CD4-positive, alpha-beta memory T cell (primary cell): ENCODE measurements at places on chromosomes 3 and 15. TPM values are rescaled to one million over a fixed set of nuclear protein-coding genes. Genes with fewer than 3 reads are reported as not detected.

- DNase-seq = no peak
Measured at GRCh38 chr15:85766001-85766831, 28.5 kb downstream of the KLHL25 start.

GRCh38 chr15:25667829-25668228, 195.3 kb downstream of the ATP10A start:
- no peak for DNase-seq

DNA sequence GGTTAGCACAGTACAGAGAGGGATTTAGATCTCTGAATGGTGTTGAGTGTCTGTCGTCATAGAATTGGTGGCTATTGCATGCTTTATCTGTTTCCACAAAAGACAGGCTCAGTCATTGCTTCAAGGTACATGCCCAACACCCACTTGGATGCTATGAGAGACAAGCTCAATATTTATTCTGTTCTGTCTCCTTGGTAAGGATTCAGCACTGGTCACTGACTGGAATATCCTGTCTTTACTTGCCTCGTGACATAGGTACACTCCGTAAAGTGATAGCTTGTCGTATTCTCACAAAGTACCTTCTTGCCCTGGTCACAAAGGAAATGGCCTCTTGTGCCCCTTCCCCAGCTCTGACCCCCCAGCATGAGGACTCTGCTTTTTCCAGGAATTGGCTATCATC, 72.8 kb upstream of the CTNNB1 start:
- DNase-seq = no peak

DNA sequence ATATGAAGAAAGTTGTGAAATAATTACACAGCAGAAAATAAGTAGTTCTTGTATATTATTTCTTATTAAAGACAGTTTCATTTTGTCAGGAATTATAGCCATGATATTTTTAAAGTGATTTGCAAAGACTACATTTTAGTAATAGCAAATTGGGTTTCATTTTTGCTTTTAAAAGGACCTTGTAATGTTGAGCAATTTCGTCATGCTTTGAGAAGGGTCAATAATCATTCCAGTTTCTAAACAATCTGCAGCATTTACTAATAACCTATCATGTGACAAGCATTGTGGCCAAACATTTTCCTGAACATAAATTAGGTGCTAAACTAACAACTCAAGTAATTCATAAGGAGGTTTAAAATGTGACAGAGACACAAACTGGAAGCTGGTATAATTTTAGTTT, 214.4 kb upstream of the CBLB start:
- no peak for DNase-seq

GRCh38 chr3:142723665-142723967, 218 bp upstream of the TRPC1 start:
- DNase-seq = no peak

DNA sequence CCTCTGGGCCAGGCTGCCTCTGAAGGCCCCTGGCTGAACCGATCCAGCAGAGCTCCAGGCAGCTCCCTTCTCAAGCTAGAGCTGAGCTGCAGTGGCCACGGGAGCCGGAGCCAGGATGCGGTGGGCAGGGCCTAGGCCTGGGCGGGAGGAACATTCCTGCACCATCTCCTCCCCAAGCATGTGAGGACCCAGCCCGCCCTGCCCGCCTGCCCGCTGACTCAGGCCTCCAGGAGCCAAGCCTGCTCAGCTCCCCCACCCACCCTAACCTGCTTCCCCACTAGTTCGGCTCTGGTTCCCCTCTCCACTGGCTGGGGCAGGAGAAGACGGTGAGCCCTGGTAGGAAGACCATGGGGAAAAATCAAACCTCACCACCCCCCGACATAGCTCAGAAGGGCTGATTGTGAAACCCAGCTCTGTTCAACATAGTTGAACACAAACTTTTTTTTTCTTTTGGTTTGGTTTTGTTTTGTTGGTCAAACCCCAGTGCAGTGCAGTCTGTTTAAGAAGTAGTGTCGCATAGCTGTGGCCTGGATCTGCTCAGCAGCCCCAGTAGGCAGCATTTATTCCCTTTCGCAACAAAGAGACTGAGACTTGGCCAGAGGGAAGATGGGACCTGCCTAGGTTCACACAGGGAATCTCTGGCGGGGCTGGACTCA, 13.5 kb downstream of the SNX33 start:
- DNase-seq = no peak

DNA sequence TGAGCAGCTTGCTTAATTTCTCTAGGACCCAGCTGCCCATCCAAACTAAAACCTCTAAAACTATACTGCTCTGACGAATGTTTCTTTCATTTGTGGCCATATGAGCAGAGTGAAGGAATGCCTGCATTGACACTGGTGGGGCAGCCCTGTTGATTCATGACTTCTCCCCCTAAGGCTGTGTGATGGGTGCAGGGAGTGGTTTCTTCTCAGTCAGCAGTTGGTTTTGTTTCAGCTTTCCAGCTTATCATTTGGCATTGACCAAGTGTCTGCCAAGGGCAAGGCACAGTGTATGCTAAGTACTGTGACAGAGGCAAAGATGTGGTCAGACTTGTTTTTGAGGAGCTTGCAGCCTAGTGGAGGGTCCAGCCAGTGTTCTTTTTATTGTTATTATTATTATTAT, 4.7 kb downstream of the ABHD6 start:
- DNase-seq = no peak

GRCh38 chr3:137809509-137809908, 45.4 kb downstream of the SOX14 start:
- no peak for DNase-seq

- DNase-seq = peak; percentile 72
Measured at GRCh38 chr3:189355481-189356201, 183.9 kb downstream of the TPRG1 start.

The MED12L gene
- 0.78 TPM for total RNA-seq

The AP3B2 gene
- 0.78 TPM for total RNA-seq

The MTMR10 gene
- 31.8 TPM for total RNA-seq

The SEC22A gene
- total RNA-seq = 23.2 TPM

The ATP2C1 gene
- 56.3 TPM for total RNA-seq

The FSTL1 gene
- not detected for total RNA-seq

The ZNF619 gene
- total RNA-seq = 14.0 TPM
